ENCODE measurements at places on chromosomes 2 and 18. TPM values are rescaled to one million over a fixed set of nuclear protein-coding genes. Genes with fewer than 3 reads are reported as not detected.

CPLX4 gene
- 0.05 TPM for polyA plus RNA-seq

DLX1 gene
- 0.23 TPM for polyA plus RNA-seq

CRYBA2 gene
- polyA plus RNA-seq: 0.55 TPM

FNDC4 gene
- polyA plus RNA-seq: 4.3 TPM

RTP5 gene
- 3.7 TPM for polyA plus RNA-seq

VIT gene
- 2.2 TPM for polyA plus RNA-seq

IL18R1 gene
- 9.8 TPM for polyA plus RNA-seq

CHMP1B gene
- polyA plus RNA-seq: 74.2 TPM

C2orf80 gene
- 0.07 TPM for polyA plus RNA-seq

ARHGAP15 gene
- polyA plus RNA-seq: 55.8 TPM

BZW1 gene
- 119 TPM for polyA plus RNA-seq

GCG gene
- 3.7 TPM for polyA plus RNA-seq

ERBB4 gene
- 0.16 TPM for polyA plus RNA-seq

RAD51AP2 gene
- 0.18 TPM for polyA plus RNA-seq

PARD6G gene
- polyA plus RNA-seq: 13.6 TPM

MEP1B gene
- 0.11 TPM for polyA plus RNA-seq

WDR54 gene
- 32.5 TPM for polyA plus RNA-seq

AMER3 gene
- 0.02 TPM for polyA plus RNA-seq

ANO7 gene
- polyA plus RNA-seq: 0.41 TPM

APCDD1 gene
- polyA plus RNA-seq: 2.5 TPM

ST8SIA5 gene
- 0.23 TPM for polyA plus RNA-seq

TFPI gene
- 33.4 TPM for polyA plus RNA-seq

KCNG3 gene
- 0.62 TPM for polyA plus RNA-seq

MC5R gene
- polyA plus RNA-seq: 0.27 TPM

PLB1 gene
- polyA plus RNA-seq: 2.3 TPM

NGEF gene
- 0.18 TPM for polyA plus RNA-seq

ACOXL gene
- 0.41 TPM for polyA plus RNA-seq

SRD5A2 gene
- polyA plus RNA-seq: 0.07 TPM

TDRD15 gene
- 0.07 TPM for polyA plus RNA-seq

GPC1 gene
- 46.6 TPM for polyA plus RNA-seq

ATOH8 gene
- 19.1 TPM for polyA plus RNA-seq

MBP gene
- 16.3 TPM for polyA plus RNA-seq

STAMBP gene
- polyA plus RNA-seq: 48.8 TPM

BMP10 gene
- 0.02 TPM for polyA plus RNA-seq

GAL3ST2 gene
- polyA plus RNA-seq: 0.02 TPM

PAIP2B gene
- 2.2 TPM for polyA plus RNA-seq

COL4A4 gene
- 1.6 TPM for polyA plus RNA-seq

ZBTB7C gene
- polyA plus RNA-seq: 0.73 TPM

KIF1A gene
- polyA plus RNA-seq: 0.78 TPM

ANKRD30BL gene
- polyA plus RNA-seq: 0.34 TPM

CTDP1 gene
- 26.4 TPM for polyA plus RNA-seq

CDH19 gene
- 0.68 TPM for polyA plus RNA-seq

GAREM2 gene
- polyA plus RNA-seq: 0.59 TPM

RIT2 gene
- polyA plus RNA-seq: 0.16 TPM

CHST10 gene
- 4.0 TPM for polyA plus RNA-seq

ALPG gene
- 0.96 TPM for polyA plus RNA-seq

ASB18 gene
- under 0.01 TPM for polyA plus RNA-seq

GALR1 gene
- polyA plus RNA-seq: 0.02 TPM

ZAP70 gene
- 217 TPM for polyA plus RNA-seq

MYO5B gene
- 11.1 TPM for polyA plus RNA-seq
